ENCODE measurements at places on chromosomes 1 and 21.
A peak's percentile ranks its signal among the peaks of the same experiment; 100 is the strongest.

- no peak for DNase-seq
Measured at GRCh38 chr1:12539320-12539704, 78.7 kb downstream of the DHRS3 start.

DNA sequence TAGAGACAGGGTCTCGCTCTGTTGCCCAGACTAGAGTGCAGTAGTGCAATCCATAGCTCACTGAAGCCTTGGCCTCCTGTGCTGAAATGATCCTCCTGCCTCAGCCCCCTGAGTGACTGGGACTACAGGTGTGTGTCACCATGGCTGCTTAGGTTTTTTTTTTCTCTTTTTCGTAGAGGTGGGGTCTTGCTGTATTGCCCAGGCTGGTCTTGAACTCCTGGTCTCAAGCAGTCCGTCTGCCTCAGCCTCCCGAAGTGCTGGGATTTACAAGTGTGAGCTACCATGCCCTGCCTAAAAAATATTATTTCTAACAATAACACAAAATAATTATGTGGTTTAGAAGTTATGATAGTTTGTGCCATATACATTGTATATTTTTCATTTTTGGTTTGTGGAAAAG, 9.9 kb downstream of the CAMTA1 start:
- DNase-seq = no peak

DNA sequence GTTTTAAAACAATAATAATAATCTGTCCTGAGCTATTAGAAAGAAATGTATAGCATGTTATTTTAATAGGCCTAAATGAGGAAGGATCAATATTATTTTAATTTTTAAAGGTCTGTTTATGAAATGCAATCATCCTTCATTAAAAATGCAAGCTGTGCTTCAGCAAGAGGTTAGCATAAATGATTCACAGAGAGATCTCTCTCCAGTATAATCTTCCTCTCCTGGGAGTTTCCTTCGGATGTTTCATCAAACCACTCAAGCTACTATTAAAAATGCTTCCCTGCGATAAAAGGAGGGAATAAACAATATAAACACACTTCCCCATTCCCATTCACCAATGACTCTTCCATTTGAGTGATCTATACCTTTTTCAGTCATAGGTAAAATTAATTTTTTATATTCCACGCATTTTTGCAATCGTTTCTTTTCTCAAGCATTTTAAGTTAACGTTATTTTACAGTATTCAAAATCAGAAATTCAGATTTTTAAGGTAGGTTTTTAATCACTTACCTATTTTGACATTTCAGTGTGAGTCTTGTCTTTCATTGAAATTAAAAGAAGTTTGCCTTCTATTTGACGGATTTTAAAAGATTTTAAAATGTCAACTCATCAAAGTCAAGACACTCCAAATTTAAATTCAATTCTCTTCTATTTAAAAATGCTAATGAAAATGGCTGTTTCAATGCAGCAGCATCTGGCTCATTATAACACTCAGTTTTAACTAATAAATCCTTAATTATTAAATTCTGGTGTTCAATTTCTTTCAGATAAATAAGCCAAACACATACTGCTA, 64.3 kb downstream of the RERE start:
- DNase-seq = no peak

DNA sequence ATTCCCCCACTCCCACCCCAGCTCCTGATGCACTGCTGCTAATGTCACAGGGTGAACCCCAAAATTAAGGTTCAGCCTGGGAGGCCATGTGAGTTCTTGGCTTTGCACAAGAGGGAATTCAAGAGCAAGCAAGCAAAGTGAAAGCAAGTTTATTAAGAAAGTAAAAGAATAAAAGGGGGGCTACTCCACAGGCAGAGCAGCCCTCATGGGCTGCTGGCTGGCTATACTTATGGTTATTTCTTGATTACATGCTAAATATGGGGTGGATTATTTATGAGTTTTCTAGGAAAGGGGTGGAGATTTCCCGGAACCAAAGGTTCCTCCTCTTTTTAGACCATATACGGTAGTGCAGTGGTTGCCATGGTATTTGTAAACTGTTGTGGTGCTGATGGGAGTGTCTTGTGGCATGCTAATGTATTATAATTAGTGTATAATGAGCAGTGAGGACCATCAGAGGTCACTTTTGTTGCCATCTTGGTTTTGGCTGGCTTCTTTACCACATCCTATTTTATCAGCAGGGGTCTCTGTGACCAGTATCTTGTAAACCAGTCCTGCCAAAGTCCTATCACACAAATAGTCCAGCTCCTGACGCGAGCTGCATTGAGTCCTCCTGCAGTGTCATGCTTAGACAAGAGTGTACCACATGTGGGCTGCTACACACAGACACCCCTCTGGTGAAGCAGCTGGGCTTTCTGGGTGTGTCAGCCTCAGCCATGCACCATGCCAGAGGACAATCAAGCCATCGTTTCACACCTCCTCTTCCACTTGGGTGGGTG, 46.4 kb upstream of the CSF1 start:
- no peak for DNase-seq

- no peak for DNase-seq
Measured at GRCh38 chr1:38068980-38069340, 22.4 kb upstream of the POU3F1 start.

DNA sequence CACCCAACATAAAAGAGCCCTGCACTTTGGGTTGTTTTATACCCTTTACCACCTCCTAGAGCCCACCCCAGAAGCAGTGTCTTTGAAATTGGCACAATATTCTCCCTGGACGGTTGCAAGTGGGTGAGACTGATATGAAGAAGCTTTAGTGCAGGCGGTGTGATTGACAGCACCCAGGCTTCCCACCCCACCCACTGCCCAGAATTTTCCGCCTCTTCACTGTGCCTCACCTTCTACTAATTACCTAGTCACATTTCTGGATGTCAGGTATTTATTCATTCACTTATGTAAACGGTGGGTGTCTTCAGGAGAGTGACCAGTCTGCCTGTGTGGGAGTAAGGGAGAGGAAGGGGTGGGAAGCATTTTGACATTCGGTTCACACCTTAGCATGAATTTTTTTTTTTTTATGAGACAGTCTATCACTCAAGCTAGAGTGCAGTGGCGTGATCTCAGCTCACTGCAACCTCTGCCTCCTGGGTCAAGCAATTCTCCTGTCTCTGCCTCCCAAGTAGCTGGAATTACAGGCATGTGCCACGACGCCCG, 1.7 kb upstream of the FAM89A start:
- DNase-seq = no peak

GRCh38 chr1:116693759-116694480, 26.4 kb upstream of the IGSF3 start:
- no peak for DNase-seq

DNA sequence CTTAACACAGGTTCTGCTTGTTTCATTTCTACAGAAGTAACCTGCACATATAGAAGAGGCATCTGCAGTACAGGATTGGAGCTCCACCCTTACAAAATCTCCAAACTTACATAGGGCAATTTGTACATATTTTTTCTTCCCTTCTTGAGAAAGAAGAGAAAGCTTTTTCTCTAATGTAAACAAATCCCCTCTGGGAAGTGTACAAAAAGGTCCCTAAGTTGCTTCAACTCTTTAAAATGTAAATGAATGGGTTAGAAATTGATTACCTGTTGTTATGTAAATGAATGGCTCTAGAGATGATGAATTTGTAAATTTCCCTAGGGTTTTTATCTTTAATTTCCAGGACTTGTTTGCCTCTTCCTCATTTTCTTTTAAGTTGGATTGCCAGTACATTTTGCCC, 1183.7 kb downstream of the MRPL39 start:
- no peak for DNase-seq

DNA sequence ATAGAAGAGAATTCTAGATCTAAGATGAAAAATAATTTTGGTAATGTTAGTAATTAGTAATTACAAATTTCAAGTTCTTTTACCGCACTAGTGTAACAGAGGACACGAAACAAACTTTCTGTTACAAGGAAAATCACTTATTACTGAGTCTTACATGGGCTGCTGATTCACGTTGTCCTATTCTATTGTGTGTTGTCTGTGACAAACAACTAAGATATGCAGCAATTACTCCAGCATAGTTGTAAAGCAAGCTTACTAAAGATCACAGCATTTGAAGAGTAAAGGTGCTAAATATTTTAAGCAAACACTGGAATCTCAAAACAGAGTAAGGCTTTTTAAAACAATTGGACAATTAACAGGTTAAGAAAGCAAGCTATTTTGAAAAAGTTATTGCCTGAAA, 502.3 kb downstream of the KCNT2 start:
- DNase-seq = no peak

- no peak for DNase-seq
Measured at GRCh38 chr1:243459059-243459458, 203.2 kb downstream of the SDCCAG8 start.

- peak; percentile 63 for DNase-seq
Measured at GRCh38 chr1:3161176-3161840, 92.3 kb downstream of the PRDM16 start.

GRCh38 chr1:76687307-76688175, 179.7 kb upstream of the ST6GALNAC5 start:
- DNase-seq = no peak

- DNase-seq = no peak
Measured at GRCh38 chr1:117942293-117942692, 12.8 kb downstream of the WDR3 start.

GRCh38 chr21:43930074-43930847, 65.2 kb downstream of the AGPAT3 start:
- peak; percentile 34 for DNase-seq

GRCh38 chr1:2789164-2789985, 12.1 kb downstream of the TTC34 start:
- DNase-seq = no peak

GRCh38 chr1:164769486-164770130, 210.6 kb downstream of the PBX1 start:
- DNase-seq = no peak

DNA sequence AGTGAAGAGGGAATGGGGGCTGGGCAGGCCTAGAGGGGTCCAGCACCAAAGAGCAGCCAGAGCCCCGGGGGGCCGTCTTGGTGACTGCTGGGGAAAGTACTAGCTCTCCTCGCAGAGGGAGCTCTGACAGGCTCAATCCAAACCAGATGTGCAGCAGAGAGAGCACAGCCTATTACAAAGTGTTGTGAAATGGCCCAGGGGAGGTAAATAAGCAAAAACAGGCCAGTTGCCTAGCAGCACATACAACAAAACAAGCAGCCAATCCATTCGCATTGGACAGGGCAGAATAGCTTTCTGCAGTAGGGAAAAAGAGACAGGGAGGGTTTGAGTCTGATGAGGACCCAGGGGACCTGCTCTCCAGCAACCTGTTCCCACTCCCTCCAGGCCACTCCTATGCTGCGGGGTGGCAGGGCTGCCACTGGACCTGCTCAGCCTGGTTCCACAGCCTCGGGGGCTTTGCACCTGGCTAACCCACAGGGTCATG, 239.6 kb upstream of the FGGY start:
- DNase-seq = peak; percentile 91

GRCh38 chr1:193890935-193891334, 704.5 kb upstream of the B3GALT2 start:
- no peak for DNase-seq

DNA sequence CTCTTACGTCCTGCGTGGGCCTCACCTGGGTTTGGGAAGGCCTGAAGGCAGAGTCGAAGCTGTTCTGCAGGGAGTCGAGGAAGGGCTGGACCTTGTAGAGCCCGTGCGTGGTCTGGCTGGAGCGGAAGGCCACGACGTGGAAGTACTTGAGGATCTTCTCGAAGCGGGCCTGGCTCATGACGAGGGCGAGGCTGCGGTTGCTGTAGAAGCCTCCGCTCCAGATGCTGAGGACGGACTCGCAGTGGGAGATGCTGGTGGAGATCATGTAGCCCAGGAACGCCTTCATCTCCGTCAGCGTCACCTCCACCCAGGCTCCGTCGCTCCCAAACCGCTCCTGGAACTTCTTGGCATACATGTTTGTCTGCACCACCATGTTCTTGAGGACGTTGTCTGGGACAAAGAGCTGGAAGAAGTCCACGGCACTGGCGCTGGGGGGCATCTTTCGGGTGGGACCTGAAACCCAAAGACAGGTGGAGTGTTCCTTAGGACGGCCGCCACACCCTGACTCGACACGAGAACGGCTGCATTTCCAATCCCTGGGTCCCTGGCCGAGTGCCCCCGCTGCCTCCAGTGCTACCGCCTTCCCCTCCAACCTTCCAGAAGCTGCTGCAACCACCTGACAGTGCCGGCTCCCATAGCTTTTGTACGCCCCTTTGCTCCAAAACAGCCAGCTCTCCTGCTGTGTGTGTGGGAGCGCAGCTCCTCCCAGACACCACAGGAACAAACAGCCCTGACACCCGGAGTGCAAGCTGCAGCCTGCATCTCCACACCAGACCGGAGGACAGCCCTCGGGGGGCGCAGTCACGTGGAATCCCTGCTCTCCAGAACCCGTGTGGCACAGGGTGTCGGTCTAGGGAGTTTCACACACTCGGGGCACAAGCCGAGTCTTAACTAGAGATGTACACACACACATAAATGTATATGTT, 69.0 kb downstream of the PGBD5 start:
- DNase-seq = no peak

GRCh38 chr21:42313501-42313969, 1.7 kb downstream of the TFF3 start:
- DNase-seq = no peak

DNA sequence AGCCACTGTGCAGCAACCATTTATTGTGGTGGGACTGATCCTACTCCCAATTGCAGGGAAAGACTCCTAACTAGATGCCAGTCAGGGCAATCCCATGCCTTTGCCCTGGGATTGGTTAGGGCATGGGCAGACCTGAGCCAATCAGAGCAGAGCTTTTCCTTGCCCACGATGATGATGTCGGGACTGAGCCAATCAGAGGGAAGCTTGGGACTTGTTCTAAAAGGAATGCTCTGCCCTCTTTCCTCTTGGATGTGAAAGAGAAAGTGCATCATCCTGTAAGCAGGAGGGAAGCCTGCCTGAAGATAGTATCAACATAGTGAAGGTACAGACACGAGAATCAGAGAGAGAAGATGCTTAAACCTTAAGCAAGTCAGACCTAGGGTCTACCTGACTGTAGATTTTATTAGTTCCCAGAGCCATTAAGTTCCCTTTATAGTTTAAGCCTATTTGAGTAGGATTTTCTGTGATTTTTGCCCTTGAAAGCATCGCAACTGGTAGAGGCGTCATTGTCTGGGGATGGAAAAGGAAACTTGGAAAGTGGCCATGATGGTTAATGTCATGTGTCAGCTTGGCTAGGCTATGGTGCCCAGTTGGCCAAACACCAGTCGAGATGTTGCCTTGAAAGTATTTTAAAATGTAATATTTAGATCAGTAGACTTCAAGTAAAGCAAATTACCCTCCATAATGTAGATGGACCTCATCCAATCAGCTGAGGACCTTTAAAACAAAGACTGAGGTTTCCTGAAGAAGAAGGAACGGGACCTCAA, 19.9 kb downstream of the IRF2BP2 start:
- no peak for DNase-seq

DNA sequence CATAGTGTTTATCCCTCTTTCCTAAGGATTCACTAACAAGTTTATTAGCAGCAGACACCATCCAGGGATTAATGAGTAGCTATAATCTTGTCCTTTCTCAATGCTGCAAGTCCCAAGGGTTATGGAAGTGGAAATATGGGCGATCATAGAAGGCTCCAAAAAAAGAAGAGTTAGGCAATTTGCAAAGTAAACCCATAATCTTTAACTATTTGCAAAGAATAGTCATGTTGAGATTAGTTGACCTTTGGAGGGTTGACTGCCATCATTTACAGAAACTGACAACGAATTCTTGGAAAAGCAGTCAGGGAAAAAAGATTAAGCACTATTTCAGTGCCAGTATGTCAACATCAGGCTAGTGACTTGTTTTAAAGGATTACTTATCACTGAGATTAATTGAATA, 169.9 kb downstream of the KCNT2 start:
- no peak for DNase-seq

Data from left ventricle myocardium superior (tissue), 1 donor.